ENCODE measurements at places on chromosomes 5 and 9.

DNA sequence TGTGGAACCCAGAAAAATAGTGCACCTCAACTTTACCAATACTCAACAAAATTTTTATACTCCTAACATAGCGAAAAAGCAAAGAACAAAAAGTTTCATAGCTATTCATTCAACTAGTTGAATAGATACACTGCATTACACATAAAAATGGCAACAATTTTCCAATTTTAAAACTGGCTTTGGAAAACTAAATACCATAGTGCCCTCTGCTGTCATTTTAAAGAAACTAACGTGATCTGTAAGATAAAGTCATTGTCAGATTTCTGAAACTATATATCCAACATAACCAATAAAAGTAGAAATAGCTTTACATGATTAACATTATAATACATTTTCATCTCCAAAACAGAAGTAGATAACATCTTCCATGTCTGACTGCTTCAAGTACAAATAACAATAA lies 31.6 kb downstream of the DTWD2 start:
- DNase-seq = no peak

GRCh38 chr5:17243287-17244063 lies 26.0 kb downstream of the BASP1 start:
- no peak for DNase-seq

DNA sequence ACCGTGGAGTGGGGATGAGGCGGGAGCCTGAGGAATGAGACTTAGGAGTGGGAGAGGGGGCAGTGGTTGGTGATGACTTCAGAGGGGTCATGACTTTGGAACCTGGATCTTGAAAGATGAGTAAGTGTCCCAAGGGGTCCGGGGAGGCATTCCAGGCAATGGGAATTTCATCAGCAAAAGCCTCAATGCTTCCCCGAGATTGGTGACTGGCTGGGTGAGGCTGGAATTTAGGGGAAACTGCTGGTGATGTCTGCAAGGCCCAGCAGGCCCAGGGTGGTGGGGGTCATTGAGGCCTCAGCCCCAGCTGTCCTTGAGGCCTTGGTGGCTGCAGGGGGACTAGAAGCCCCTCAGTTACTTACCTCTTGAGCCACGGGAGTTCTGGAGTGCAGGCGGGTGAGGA lies 7.5 kb downstream of the NDST1 start:
- no peak for DNase-seq

- DNase-seq = no peak
Measured at GRCh38 chr9:87853876-87854579, 28.6 kb upstream of the SPATA31E1 start.

- no peak for DNase-seq
Measured at GRCh38 chr5:134022333-134022732, 17.6 kb upstream of the VDAC1 start.

DNA sequence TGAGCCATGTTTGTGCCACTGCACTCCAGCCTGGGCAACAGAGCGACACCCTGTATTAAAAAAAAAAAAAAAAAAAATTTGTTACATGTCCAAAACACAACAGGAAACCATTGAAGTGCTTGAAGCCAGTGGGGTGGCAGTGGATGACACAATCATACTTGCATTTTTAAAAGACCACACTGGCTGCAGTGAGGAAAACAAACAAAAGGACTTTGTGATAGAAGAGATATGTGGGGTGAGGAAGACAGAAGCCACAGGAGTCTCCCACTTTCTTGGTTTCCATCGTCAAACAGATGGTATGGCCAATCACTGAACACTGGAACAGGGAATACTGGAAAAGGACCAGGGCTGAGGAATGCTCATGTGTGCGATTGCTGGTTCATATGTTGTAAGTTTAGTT lies 20.9 kb upstream of the COMMD10 start:
- no peak for DNase-seq

DNA sequence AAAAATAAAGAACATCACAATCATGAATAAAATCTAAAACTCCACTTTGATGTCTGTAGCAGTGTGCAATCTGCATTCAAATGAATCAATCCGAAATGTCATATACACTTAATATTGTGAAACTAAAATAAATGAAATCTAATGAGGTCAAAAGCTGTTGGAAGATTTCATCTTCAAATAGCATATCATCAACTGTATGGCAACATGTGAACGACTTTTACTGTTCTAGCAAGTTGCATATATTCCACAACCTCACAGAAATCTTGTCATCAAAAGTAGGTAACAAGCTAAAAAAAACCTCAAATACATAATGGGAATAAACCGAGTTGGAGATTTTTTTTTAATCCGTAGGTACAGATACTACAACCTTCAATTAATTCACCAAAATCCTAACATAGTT lies 1.2 kb downstream of the PTBP3 start:
- no peak for DNase-seq

Data from stimulated activated CD8-positive, alpha-beta memory T cell treated with anti-CD3 and anti-CD28 coated beads, Interleukin-4, amount 100 ng/mL, for 4 hours (primary cell).